ENCODE measurements at places on chromosomes 7 and 10.

GRCh38 chr7:31120800-31121513, 68.8 kb downstream of the ADCYAP1R1 start:
- DNase-seq: no peak

DNA sequence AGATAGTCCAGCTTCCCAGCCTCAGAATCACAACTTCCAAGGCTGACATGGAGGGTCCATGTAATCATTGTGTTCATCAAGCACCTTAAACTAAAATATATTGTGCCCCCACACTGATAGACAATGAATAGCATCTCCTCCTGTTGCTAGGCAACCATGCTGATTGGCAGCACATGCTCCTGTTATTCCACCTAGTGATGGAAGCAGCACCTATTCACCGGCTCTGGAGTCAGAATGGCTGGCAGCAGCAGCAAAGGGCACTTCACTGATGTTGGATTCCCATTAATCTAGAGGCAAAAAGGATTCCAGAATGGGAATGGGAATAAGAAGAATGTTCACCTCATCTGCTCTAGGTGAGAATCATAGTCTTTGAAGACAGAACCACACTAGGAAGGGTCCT, 55.0 kb downstream of the RELN start:
- no peak for DNase-seq

DNA sequence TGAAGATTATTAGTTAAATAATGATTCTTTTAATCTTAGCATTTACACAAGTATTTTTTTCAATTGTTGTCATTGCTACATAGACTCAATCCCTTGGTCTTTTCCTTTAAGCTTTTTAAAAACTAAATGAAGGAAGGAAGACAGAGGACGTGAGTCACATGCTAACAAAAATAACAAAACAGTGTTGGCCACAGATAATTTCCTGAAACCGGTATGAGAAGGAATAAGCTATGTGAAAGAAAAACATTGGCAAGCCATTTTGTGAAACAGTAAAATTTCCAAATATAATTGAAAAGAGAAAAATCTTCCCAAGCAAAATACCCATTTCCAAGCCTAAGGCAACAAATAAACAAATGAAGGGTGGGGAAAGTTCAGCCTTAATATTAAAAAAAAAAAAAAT, 223.0 kb downstream of the AHR start:
- DNase-seq: no peak

- DNase-seq: no peak
These were observed 397.1 kb upstream of the POT1 start for GRCh38 chr7:125326666-125327255.

DNA sequence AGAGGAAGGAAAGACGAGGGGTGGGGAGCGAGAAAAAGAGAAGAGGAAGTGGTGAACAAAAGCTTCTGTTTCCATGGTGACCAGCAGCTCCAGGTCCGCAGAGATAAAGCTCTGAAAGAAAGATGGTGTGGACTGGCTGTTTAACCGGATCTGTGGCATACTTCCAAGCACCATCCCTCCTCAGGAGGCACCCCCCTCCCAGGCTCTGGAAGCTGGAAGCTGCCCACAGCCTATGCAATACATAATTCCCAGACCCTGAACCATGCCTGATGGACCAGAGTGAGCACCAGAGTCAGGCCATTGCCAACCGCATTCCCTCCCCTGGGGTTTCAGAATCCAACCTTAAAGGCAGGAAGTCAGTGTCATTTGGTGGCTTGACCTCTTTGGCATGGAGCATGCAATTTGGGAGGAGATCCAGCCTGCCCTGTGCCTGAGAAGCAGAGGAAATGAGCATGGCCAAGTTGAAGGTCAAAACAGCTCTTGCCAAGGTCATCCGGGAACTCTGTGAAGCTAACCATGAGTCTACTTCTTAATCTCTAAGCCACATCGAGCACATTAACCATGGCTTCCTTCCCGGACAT, 22.2 kb upstream of the CPXM2 start:
- DNase-seq: no peak

All from stimulated activated CD4-positive, alpha-beta T cell treated with anti-CD3 and anti-CD28 coated beads, Interleukin-2, amount 100 ng/mL, for 4 hours (primary cell).